ENCODE measurements at places on chromosomes 4 and X.

DNA sequence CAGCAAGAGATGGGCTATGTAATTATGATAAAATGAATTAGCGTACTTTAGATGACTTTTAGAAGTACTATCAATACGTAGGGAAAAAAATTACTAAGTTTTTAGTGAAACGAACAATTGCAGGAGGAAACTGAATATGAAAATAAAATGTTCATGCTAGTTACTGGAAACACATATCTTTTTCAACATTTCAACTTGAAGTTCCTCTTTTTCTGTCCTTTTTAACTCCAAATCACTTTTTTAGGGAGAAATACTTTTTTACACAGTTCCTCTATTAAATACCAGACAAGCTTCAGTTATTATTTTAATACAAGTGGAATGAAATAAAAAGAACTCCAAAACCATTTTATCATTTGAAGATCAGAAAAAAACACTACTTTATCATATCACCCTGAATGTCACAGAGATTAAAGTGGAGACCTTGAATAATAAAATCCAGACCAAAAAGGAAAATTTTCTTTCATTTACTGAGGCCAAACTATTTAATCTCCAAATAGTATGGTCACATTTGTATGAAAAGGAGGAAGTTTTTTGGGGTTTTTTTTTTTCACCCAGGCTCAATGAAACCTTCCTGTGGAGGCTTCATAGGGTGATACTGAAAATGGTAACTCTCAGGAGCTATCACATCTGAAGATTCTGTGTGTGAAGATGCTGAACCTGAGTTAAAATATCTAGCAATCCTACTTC is 306.2 kb downstream of the INPP4B start:
- no peak for DNase-seq

DNA sequence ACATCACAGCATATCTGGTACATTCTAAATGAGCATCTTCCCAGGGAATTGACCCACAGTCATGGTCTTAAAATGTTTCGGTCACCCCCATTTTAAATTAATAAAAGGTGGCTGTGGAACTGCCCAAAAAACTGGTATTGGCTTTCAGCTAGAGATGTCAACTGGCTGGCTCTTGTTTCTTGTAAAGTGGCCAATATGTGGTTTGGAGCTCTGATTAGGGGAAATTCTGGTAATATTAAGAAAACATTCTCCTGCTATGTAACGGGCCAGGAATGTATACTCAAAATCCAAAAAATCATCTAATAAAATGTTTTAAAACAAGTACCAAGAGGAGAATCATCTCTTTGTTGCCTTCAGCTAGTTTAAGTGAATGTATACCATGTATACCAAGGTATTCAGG is 62.0 kb upstream of the VCX2 start:
- DNase-seq = no peak

GRCh38 chrX:17459661-17460060 is 84.7 kb downstream of the NHS start:
- DNase-seq = no peak

DNA sequence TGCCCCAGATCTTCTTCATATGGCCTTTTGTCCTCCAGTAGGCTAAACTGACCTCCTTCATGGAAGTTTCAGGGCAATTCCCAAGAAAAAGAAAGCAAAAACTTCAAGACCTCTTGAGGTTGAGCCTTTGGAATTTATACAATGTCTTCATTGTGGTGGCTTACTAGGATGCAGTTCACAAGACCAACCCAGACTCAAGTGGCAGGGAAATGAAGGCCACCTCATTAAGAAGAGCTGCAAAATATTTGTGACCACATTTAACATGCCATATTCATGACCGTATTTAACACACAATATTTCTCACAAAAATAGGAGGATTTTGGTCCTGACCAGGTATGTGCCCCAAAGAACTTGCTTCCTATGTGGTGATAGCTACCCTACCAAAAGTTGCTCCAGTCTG is 605.5 kb upstream of the PITX2 start:
- DNase-seq = no peak

- no peak for DNase-seq
These were observed 33.7 kb downstream of the CYBB start for GRCh38 chrX:37813570-37813969.

DNA sequence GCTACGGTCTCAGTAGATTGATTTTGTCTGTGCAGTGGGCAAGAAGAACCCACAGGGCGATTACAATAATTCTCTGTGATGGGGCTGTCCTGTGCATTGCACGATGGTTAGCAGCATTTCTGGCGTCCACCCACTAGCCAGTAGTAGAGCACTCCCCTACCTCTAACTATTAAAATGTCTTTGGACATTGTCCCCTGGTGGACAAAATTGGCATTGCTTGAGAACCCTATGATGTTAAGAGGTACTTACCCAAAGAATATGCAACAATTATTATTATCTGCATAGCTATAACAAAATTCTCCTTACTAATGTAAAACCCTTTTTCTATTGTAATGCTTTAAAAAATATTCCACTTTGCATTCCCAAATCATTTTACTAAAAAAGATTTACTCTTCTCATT is 109.5 kb upstream of the VCX3A start:
- no peak for DNase-seq

DNA sequence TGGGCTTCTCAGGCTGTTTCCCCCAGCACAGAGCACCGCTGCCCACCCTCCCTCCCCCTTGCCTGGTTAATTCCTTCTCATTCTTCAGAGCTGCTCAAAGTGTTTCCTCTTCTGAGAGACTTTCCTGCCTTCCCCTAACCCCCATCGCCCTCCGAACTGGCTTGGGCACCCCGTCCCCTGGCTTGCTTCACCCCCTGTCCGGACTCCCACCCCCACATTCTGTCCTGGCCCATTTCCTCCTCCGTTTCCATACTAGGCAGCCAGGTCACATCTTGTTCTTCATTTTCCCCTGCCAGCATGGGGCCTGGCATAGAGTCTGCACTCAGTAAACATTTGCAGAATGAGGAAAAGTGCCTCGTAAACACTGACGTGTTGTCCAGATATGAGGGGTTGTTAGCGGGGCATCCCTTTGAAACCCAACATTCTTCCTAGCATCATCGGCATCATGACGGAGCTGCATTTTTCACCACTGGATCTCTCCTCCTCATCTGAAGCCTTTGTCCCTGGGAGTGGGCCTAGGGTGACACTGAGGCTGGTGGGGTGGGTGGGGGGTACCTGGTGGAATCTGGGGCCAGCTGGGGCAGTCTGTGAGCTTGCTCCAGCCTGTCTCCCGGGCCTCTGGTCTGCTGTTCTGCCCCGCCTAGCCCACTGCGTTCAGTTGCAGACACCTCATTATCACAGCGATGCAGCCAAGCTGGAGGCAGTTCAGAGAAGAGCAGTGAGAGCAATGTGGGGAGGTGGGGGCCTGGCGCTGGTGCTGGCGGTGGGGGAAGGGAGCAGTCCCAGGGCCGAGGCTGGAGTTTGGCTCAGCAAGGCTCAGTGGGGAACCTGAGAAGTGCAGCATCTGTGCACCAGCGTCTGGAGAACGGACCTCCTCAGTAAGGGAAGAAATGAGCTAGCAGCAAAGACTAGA is 149.4 kb upstream of the PJA1 start:
- no peak for DNase-seq

DNA sequence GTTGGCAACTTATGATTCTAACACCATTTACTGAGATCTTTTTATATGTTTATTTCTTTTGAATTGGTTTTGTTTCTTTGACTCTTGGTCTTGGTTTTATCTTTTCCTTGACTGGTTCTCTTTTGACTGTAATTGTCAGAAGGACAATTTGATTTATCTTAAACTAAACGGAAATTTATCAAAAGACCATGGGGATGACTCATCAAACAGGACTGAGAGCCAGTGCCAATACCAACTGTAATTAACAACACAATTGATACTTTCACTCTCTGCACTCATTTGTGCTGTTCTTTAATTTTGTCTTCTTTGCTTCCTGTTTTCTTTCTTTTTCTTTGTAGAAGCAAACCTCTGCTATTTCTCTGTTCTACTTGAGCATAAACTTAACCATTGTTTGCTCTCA is 776.8 kb downstream of the CCSER1 start:
- DNase-seq = no peak

DNA sequence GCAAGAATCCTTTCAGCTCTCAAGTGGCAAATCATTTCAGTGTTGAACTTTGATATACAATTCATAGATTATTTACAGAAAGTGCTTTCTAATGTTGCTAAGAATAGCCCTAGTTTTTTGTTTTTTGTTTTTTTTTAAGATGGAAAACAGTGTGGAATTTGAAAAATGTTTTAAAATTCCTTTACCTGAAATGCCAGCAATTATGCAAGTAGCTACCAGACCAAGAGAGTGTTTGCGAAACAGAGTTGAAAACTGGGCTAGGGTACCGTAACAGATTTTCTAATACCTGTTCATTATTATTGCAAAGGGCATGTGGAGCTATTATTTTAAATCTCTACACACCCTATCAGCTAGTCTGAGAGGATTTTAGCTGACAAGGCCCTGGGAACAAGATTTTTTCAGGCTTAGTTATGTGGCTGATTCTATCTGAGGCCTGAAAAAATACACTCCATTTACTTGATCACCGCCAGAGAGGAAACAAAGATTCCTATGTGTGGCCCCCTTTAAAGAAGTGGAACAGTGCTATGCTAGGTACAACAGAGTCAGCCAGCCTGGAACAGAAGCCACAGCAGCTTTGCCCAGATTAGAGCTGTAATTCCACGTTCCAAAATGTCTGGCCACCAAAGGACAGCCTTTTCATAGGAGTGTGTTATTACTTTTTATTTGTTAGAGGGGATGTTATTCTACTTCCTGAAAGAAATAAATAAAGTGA is 46.9 kb upstream of the SLC39A8 start:
- DNase-seq = no peak

DNA sequence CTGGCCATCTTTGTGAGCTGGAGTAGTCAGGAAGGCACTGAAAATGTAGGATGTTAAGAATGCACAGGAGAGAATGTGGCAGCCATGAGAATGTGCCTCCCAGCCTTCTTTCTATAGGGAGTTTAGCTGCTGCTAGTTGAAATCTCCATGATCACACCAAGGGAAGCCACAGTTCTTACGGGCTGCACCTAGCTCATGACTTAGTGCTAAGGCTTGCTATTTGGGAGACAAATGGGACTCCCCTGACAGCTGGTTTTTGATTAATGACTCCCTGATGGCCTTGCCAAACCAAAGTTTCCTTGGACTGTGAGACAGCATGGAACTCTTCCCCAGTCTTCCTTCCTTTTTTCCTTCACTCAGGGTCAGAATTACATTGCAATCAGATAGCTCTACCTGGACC is 9.2 kb downstream of the CTSO start:
- DNase-seq = no peak

DNA sequence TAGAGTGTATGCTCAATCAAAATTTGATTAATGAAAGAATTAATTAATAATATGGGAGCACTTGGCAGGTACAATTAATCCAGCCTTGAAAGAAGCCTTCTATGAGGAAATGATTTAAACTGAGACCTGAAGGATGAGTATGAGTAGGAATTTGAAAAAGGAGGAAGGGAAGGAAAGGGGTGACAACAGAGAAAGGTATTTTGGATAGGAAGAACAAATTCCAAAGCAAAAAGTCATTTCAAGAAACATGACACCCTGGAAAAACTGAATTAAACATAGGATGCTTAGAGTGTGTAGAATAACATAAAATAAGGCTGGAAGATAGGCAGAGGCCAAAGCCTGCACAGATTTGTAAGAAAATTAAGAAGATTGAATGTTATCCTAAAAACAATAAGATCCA is 29.6 kb downstream of the PHOX2B start:
- DNase-seq = no peak

- DNase-seq = no peak
These were observed 7.4 kb downstream of the MBNL3 start for GRCh38 chrX:132481449-132481848.

- no peak for DNase-seq
These were observed 32.6 kb upstream of the SPON2 start for GRCh38 chr4:1204828-1205585.

- no peak for DNase-seq
These were observed 185.8 kb upstream of the RPS6KA3 start for GRCh38 chrX:20452487-20452886.

DNA sequence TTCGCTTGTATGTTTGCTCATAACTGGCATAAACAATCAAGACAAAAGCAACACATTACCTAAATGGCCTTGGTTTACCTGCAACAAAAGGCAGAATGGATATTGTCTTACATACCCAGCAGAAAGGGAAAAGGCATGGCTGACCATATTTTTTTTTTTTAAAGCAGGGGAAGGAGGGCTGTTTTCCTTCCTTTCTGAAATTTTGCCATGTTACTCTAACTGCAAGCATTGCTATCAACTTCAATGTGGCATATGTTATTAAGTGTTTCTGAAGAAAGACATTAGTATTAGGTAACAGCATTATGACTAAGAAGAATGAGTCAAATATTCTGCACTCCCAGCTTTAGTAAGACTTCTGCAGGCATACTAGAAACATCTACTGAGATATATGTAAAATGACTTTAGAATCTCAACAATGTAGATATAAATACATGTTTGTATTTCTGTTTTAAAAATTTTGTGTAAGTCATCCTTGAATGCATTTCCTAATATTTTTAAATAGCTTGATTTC is 512.6 kb upstream of the FAM241A start:
- no peak for DNase-seq

GRCh38 chrX:42615161-42615563 is 162.8 kb downstream of the PPP1R2C start:
- no peak for DNase-seq

DNA sequence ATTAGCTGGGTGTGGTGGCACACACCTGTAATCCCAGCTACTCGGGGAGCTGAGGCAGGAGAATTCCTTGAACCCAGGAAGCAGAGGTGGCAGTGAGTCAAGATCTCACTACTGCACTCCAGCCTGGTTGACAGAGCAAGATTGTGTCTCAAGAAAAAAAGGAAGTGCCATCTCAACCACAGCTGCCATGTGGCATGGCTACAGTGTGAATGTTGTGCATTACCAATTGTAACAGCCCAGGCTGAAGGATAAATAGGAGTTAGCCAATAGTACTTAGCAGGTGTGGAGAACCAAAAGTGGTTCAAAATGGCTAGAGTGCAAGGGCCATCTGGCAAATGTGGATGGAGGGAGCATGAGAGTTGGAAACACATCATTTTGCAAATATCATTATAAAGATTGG is 28.9 kb downstream of the SLC25A5 start:
- no peak for DNase-seq

DNA sequence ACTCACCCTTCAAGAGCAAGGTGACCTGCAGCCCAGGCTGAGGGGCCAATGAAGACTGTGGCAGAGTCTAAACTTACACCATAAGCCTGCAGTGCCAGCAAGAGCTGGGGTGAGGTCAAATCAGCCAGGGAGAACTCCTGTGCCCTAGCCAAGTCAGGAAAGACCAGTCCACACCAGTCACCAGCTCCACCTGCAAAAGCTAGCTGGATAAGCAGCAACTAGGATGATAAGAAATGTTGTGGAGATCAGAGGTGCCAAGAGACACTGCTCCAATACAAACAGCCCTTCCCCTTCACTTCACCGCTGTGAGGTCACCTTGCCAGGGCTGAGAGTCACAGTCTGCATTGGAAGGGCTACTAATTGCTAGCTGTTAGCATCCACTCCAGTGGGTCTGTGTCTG is 31.3 kb downstream of the NIPAL1 start:
- DNase-seq = no peak

All from hippocampal formation (tissue), 2 donors.